Stimulated activated naive CD8-positive, alpha-beta T cell treated with anti-CD3 and anti-CD28 coated beads, Interleukin-15, Interleukin-2, amounts not matched to agents 100 U/mL and 50 U/mL, for 24 hours (primary cell): ENCODE measurements at places on chromosomes 4 and X.

GRCh38 chr4:4950561-4951290 lies 68.5 kb downstream of the CYTL1 start:
- no peak for DNase-seq

- no peak for DNase-seq
Observed at GRCh38 chrX:139691843-139692505, 16.0 kb downstream of the MCF2 start.

DNA sequence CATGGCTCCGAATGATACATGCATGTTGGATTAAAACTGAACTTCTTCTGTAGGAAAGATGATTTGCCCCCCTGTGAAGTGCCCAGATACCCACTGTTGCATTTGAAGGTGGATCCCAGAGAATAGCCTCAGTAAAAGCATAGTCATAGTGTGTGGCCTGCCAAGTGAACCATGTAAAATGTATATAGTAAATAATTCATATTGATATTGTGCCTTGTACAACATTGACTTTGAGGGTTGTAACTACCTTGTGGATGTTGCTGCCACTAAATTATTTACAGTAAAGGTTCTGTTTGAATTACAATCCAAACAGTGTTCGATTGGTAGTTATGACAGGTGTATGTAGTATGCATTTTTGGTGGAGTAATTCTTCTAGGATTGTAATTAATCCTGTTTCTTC lies 19.2 kb downstream of the TMEM131L start:
- no peak for DNase-seq

GRCh38 chr4:51859476-51860031 lies 16.6 kb downstream of the DCUN1D4 start:
- DNase-seq, result no peak

DNA sequence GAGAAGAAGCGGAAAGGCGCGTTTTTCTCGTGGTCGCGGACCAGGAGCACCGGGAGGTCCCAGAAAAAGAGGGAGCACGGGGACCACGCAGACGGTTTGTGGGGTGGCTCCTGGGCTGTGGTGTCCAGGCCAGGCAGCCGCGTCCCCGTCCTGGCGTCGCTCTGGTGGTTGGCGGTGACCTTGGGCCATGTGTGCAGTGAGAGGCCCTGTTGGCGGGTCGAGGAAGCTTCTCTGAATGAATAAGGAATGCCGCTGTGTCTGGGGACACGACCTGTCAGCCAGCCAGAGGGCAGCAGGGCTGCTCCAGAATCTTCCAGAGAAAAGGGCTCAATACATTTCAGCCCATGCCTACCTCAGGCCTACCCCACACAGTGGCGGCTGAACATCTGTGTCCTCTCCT lies 24.3 kb upstream of the HGFAC start:
- DNase-seq, result no peak

DNA sequence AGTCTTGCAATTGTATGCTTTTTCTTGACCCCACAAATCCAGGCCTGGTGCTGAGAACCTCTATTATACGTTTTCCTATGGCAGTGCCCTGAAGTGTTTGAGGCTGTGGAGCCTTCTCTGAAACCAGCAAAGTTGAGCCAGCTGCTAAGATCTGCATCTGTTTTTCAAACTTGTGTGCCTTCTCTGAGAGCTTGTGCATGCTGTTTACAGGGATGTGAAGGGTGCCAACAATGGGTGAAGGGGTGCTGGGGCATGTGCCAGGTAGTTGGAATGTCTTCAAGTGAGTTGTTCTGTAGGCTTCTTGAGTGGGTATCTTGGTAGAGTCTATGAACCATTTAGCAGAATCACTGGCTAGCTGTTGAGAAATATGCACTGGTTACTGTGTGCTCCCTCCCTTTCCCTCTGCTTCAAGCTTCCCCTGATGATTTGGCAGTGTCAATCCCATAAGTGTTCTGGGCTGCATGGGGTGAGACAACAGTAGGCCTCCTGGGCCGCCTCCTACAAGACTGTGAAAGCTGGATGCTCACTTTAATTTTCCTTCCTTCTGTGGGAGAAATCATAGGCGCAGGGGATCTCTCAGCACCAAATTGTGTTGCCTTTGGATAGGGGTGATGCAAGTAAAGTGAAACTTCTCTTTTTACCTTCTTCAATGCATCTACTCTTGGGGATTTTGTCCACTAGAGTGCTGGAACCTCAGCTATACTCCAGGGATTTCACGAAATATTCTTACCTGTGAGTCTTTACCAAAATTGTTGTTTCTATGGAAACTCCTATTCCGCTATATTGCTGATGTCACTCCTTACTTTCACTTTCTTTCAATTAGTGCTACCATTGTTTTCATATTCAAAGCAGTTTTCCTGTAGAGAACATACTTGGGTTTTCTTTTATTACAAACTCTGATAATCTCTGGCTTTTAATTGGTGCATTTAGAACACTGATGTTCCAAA lies 30.0 kb downstream of the ITM2A start:
- DNase-seq, result no peak

DNA sequence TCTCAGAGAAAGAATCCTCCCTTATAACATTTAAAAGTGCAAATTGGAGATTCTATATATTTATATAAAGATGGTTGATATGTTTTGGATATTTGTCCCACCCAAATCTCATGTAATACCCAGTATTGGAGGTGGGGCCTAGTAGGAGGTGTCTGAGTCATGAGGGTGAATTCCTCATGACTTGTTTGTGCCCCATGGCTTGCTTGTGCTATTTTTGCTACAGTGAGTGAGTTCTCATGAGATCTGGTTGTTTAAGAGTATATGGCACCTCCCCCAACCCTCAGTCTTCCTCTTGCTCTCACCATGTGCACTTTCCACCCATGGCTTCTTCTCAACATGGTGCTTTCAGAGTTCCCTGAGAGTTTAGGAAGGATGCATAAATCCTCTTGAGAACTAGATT lies 9.5 kb upstream of the ANKRD50 start:
- no peak for DNase-seq

DNA sequence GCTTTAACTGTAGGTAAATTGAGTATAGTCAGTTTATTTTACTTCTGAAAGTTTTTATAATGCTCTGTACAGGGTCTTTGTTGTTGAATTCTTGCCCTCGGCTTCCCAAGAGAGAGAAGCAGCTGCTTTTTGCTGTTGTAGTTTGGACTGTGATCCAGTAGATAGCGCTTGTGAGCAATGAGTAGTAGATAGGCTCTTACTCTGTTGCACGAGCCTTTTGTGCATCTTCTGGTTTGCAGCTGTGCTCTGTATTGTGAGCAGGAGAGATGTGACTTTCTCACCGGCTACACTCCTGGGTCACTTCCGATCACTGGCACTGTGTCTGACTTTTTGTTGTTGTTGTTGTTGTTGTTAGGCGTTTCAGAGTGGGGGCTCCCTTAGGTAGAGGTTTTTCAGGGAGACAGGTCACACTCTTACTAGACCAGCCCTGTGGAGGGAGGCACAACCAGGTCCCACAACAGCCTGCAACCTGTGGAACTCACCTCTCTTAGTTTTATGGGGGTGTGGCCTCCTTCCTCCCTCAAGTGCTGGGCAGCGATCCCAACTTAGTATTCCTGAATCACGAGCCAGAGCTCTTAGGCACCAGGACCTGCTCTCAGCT lies 822.1 kb upstream of the GALNTL6 start:
- DNase-seq, result no peak

DNA sequence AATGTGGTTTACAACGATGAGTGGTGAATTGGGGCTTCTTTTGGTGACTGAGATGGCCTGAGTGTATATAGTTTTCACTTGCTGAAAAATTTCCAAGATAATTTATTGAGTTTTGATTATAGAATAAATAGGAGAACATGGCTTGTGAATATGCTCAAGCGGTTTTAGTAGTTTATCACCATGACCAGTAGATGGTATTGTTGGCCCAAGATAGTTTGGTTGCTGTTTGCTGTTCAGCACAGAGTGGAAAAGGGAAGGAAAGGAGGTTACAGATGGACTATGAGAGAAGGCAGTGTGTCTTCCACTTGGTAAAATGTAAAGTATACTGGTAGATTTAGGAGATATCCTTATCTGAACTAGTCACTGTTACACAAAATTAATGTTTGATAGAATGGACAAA lies 55.8 kb upstream of the POU4F2 start:
- no peak for DNase-seq

DNA sequence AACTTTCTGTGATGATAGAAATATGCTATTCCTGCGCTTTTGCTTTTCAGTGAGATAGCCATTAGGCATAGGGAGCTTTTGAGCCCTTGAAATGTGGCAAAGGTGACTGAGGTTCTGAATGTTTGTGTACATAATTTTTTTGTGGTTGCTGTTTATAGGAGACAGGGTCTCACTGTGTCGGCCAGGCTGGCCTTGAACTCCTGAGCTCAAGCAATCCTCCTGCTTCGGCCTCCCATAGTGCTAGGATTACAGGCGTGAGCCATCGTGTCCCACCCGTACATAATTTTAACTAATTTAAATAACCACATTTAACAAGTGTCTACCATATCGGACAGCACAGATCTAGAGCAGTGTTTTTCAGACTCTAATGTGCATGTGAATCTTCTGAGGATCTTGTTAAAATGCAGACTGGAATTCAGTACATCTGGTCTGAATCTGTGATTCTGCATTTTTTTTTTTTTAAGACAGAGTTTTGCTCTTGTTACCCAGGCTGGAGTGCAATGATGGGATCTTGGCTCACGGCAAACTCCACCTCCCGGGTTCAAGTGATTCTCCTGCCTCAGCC lies 45.3 kb downstream of the CASP6 start:
- DNase-seq, result no peak

- no peak for DNase-seq
Observed at GRCh38 chr4:94711635-94712034, 46.1 kb upstream of the BMPR1B start.

- no peak for DNase-seq
Observed at GRCh38 chr4:23839279-23839678, 50.6 kb downstream of the PPARGC1A start.

DNA sequence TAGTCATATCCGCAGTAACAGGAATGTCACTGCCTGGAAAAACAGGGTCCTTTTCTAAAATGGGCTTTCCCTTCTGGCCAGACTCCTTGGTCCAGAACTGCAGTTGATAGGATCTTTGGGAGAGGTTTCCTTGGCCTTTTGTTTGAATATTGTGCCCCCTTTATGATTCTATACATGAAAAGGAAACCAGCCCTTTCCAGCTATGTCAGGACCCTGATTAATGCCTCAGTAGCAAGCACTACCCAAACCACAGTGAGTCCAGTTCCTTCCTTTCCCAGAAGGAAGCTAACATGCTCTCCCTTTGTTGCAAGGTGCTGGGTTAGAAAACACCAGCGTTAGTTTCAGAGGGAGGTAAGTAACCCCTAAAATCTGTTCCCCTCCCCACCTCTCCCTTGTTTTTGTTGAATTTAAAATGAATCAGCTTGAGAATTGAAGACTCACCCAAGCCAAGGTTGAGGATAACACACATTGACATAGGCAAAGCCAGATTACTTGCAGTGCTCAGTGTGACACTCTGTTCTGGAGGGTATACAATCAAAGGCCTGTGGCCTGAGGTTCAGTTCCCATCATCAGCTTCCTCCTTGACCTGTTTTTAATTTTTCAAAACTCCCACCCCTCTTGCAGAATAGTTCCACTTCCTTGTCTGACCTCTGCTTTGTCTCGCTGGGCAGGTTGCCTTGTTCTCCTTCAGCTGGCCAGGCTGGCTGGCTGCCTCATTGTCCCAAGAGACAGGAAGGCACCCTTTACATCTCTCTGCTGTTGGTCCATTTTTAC lies 87.6 kb upstream of the PLAC1 start:
- no peak for DNase-seq

GRCh38 chrX:10212395-10212794 lies 55.6 kb downstream of the CLCN4 start:
- DNase-seq, result no peak

DNA sequence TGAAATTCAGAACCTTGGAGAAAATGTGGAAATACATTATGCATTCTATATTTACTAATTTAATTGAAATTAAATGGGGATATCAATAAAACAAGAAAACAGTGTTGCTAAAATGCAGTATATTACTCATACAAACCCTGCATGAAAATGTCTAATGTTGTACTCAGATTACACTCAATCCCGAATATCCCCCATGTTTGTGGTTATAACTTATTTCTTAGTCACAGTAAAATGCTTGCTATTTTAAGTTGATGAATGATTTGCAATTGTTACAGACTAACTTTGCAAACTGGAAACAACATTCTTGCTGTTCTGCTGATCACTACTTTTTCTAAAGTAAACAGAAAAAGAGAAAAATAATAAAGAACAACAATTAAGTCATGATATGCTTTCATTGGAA lies 33.1 kb upstream of the ANXA10 start:
- no peak for DNase-seq

DNA sequence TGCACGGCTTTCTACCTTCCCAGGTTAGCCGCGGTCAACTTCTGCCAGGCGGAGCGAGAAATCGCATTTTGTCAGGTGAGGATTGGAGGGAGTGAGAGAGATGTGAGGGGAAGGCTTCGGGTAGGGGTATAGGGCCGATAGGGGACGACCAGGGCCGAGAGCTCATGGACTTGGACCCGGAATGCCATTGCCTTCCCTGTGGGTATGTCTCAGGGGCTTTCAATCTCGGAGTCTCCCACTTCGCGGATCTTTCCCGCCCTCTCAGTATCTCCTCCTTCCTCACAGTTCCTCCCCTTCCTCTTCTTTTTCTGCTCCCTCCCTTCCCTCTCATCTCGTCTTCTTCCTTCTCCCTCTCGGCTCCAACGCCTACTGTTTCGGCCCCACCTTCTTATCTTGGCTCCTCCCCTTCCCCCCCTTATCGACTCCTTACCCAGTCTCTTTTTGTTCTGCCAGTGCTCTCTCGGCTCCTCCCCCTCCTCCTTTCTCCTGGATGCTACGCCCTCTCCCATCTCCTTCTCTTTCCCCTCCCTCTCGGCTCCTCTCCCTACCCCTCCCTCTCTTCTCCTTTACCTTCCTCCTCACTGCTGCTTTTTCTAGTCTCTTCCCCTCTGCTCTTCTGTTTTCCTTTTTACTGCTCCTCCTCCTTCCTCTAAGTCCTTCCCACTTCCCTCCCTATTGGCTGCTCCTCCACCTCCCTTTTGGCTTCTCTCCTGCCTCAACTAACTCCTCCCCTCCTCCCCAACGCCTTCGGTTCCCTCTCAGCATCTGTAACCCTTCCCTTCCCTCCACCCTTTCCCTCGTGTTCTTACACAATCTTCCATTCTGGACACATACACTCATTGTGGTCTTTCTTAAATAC lies 29.4 kb upstream of the RBMX start:
- DNase-seq, result peak; percentile 61

GRCh38 chr4:56612282-56612681 lies 68.8 kb downstream of the HOPX start:
- DNase-seq, result no peak

GRCh38 chr4:165079476-165079875 lies 25.8 kb downstream of the TRIM75 start:
- DNase-seq, result no peak

- no peak for DNase-seq
Observed at GRCh38 chr4:97038146-97038516, 1105.1 kb downstream of the STPG2 start.

DNA sequence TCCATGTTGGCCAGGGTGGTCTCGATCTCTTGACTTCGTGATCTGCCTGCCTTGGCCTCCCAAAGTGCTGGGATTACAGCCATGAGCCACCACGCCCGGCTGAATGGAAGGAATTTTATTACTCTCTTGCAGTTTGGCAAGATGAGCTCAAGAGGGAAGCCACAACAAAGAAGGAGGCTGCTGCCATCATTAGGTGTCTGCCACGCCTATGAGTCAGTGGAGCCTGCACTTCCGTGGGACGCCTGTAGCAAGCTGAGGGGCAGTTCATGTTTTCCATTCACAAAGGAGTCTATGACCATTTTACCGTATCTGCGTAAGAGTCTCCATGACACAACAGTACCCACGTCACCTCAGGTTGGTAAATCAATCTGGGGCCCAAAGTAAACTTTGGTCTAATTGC lies 51.2 kb upstream of the CHRNA9 start:
- peak; percentile 82 for DNase-seq

- no peak for DNase-seq
Observed at GRCh38 chrX:65757943-65758342, 90.5 kb downstream of the MSN start.

- no peak for DNase-seq
Observed at GRCh38 chrX:104419211-104419610, 146.8 kb upstream of the IL1RAPL2 start.
